ENCODE measurements at places on chromosomes 4 and X. TPM values are rescaled to one million over a fixed set of nuclear protein-coding genes. Genes with fewer than 3 reads are reported as not detected.

The PABPC1L2A gene
- not detected for total RNA-seq

The TSPAN7 gene
- total RNA-seq = 5.2 TPM

The DCX gene
- total RNA-seq = not detected

The C4orf50 gene
- not detected for total RNA-seq

The CXCL10 gene
- not detected for total RNA-seq

The DOCK11 gene
- 0.86 TPM for total RNA-seq
